Right lung (tissue), 10 donors: ENCODE measurements at places on chromosomes 12 and 14.

DNA sequence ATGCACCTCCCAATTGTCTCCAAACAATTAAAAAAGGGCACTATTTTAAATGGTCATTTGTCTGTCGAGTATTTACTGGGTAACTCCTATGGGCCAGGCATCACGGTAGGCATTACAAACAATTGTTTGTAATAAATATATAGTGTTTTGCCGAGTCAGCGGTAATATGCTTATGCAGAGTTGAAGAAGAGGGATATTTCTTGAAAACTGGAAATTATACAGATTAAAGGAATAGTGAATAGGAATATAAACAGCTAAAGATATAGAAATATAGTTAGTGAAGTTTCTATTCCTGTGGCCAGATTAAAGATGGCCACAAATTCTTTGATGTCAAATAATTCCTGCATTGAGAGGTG lies 13.5 kb upstream of the CRADD start:
- no peak for DNase-seq

DNA sequence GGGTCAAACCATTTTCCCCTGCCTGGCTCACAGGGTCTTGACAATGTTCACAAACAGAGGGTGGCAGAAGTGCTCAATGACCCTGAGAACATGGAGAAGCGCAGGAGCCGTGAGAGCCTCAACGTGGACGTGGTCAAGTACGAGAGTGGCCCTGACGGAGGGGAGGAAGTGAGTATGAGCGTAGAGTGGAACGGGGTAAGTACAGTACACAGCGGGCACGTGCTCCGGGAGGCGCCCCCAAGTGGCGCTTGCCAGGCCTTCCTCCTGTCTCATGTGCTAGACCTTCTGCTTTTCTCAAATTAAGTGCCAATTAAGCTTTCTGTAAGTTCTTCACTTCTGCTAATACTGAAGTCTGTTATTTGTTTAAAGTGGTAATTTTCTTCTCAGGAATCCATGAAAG lies 35.9 kb downstream of the XRCC3 start:
- no peak for DNase-seq

DNA sequence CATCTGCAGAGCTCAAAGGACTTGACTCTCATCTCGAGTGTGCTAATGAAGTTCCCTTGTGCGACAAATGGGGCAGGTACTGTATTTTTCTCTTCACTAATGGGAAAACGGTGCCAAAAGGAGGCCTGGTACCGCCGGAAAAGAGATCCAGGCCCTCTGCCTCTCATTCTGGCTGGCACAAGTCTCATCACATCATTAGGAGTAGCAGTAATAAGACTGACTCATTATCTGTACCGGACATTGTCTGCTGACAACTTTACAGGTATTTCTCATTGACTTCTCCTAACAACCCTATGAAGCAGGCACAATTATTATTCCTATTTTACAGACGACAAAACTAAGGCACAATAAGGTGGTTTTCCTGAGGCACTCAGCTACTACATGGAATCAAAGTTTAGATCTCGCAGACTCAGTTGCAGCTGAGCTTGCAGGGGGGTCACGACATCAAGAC lies 668 bp downstream of the APPL2 start:
- DNase-seq = no peak

DNA sequence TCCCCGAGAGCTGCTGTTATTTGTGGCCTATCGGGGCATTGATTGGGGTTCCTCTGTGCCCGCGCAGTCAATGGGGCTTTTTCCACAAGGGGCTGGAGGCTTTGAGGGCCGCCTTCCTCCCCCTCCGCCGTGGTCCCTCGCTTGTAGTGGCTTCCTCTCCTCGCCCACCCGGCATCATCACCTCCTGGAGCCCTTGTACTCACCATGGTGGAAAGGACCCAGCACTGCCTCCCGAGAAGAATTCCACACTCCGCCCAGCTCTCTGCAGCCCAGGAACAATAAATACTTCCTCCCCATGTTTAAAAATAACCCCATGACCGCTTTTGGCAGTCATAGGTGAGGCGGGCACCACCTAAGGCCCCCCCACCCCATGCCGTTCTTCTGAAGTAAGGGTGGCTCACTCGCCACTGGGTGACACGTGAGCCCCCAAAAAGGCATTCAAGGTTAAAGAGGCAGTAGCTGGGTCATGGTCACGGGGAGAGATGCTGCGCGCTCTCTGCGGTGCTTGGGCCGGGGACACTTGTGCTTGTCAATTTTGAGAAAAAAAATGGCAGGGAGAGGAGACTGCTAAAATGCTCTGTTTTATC lies at the start of gene MYL2:
TSS of gene MYL2 (minus strand) at position 256 of the 587 bp plus-strand sequence. CDS start at position 206, 50 bp downstream.
- no peak for DNase-seq

- DNase-seq = no peak
These were observed 301.5 kb upstream of the ATP2B1 start for GRCh38 chr12:90010089-90010488.

DNA sequence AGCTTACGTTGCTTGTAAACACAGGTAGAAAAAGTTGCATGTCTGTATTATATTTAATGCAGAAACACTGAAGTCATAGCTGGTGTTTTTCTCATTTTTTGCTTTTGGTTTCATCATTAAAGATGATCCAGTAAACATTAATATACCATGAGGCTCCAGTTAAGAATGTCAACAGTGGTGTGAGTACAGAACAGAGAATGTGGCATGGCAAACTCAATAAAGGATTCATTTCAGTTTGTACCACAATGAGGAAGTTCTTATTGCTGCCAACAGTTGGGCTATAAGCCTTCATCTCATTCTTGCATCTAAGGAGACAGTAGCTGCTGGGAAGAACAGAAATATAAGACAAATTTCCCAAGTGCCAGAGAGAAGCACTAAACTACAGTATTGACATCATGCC lies 72.1 kb upstream of the ST8SIA1 start:
- no peak for DNase-seq

GRCh38 chr14:63895510-63895909 lies 42.7 kb downstream of the SYNE2 start:
- DNase-seq = no peak

GRCh38 chr12:42162965-42163364 lies 18.3 kb upstream of the GXYLT1 start:
- no peak for DNase-seq

GRCh38 chr12:77918046-77918445 lies 87.4 kb downstream of the NAV3 start:
- no peak for DNase-seq

DNA sequence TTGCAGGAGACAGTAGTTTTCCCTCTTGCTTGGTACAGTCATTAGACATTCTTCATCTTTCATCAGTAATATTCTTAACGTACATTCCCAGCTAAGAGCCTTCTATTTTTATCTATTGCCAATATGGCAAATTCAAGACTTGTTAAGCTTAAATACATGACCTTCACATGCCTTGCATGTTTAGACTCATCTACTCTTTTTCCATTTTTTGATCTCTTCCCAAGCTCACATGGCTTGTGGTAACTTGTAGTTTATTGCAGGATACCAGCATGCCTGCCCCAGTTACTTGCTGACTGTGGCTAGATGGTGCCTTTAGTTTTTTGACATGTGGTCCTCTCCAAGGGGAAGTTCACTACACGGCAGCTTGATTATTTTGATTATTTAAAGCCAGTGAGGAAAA lies 729.0 kb downstream of the SLC6A15 start:
- no peak for DNase-seq

DNA sequence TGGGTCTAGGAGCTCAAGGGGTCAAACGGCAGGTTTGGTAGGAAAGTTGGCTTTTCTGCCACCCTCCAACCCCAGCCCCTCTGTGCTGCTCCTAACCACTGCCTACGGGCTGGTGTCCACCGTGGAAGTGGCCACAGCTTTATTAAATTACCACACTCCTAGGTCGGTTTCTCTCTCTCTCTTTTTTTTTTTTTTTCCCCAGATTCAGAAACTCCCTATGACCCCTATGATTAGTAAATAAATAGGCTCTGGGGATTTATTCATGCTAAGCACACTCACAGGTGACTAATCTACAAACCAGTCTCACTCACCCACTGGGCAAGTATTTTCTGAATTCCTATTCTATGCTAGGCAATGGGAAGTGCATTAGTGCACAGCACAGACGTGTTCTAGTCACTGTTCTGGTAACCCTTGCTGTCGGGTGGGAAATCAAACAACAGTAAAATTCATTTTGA lies 8.7 kb upstream of the DDX47 start:
- no peak for DNase-seq

GRCh38 chr12:43004908-43005307 lies 415.4 kb upstream of the PRICKLE1 start:
- no peak for DNase-seq

- DNase-seq = no peak
These were observed 199.4 kb upstream of the LRIG3 start for GRCh38 chr12:59119676-59120075.

GRCh38 chr12:26274441-26275312 lies 79.3 kb downstream of the SSPN start:
- peak; percentile 73 for DNase-seq

DNA sequence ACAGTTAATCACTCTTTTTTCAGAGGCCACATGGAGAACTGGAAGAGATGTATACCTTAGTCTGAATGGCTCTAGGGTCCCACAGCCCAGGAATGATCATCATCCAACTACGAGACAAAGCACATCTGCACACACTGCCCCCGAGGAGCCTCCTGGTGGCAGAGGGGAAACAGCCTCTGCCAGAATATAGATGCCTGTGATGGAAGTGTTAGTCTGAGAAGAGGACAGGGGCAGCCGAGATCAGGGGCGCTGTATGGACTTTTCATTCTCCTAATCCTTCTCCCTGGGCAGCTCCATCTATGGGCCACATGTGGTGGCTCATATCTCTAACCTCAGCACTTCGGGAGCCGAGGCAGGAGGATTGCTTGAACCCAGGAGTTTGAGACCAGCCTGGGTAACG lies 82.8 kb upstream of the CAPRIN2 start:
- DNase-seq = no peak

- DNase-seq = peak; percentile 53
These were observed 43.6 kb upstream of the ANO2 start for GRCh38 chr12:5988659-5989116.

GRCh38 chr14:71328183-71328582 lies 420.9 kb downstream of the PCNX1 start:
- DNase-seq = no peak

- peak; percentile 53 for DNase-seq
These were observed 666 bp downstream of the FMNL3 start for GRCh38 chr12:49706351-49707127.

DNA sequence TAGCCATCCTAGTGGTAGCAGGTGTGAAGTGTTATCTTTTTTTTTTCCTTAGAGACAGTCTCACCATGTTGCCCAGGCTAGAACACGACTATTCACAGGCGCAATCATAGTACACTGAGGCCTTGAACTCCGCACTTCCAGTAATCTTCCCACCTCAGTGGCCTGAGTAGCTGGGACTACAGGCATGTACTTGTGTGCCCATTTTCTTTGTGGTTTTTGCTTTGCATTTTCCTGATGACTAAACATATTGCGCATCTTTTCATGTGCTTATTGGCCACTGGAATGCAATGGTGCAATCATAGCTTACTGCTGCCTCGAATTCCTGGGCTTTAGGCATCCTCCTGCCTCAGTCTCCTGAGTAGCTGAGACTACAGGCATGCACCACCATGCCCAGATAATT lies 33.3 kb upstream of the GCH1 start:
- no peak for DNase-seq

DNA sequence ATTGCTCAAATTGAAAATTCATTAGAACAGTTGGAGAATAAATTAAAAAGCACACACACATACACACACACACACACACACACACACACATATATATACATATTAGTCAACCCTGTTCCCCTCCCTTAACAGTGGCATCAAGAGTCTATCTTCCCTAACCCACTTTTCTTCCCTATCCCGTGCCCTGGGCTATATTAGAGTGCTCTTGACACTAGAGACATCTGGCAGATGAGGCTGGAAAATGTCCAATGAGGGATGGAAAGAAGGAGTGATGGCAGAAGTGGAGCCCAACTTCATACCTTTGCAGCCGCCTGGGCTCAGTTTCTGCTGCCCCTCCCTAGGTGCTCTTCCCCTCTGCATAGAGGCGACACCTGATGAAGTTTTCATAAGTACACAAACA lies 172.4 kb upstream of the NUDT4 start:
- no peak for DNase-seq

DNA sequence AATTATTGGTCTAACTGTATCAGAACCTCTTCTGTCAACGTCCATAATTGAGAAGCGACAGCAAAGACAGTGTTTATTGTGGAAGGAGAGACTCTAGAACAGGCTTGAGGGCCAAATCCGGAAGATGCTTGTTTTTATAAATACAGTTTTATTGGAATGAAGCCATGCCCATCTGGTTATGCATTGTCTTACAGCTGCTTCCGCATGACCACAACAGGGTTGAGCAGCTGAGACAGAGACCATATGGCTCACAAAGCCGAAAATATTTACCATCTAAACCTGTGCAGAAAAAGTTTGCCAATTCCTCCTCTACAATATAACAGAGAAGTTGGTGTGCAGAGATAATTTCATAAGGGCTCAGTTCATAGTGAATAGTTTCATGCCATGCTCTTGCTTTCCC lies 24.5 kb downstream of the PRKAB1 start:
- no peak for DNase-seq

- no peak for DNase-seq
These were observed 364.8 kb downstream of the SNAPC1 start for GRCh38 chr14:62126879-62127478.

DNA sequence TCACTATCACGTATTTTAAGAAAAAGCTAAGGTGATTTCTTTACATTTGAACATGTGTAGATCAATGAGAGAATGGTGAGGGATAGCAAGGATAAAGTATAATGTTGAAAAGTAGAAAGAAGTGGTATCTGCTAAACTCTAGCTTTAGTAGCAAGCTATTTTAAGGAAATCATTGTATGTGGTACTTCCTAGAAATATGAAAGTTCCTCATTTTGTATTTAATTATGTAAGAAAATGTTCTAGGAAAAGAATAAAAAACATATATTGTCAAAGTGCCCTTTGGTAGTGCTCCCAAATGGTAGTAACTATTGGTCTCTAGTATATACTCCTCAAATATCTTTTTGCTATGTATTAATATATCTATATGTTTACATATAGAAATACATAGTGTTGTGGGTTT lies 35.7 kb downstream of the RAB21 start:
- DNase-seq = no peak

GRCh38 chr14:64691376-64691775 lies 12.8 kb upstream of the PLEKHG3 start:
- DNase-seq = no peak

GRCh38 chr14:60195179-60195810 lies 30.1 kb upstream of the DHRS7 start:
- no peak for DNase-seq

DNA sequence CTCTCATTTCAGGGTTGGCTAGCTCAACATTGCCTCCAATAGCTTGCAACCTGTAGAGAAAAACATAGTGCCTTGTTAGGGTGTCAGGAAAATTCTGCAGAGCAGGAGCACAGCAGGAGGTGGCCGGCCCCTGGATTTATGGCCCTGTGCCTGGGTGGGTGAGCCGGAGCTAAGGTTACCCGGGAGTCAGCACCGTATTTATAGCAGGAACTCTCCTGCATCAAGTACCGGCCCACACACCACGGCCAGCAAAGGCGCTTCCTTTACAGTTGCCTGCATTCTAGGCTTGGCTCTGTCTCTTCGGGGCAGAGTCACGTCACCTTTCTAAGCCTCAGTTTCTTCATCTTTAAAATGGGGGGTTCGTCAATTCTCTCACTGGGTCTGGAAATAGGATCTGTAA lies 52.8 kb upstream of the EML1 start:
- DNase-seq = no peak

- no peak for DNase-seq
These were observed 227.7 kb upstream of the CRY1 start for GRCh38 chr12:107320929-107321631.
